ENCODE measurements at places on chromosomes 5 and 9. TPM values are rescaled to one million over a fixed set of nuclear protein-coding genes. Genes with fewer than 3 reads are reported as not detected.

DNA sequence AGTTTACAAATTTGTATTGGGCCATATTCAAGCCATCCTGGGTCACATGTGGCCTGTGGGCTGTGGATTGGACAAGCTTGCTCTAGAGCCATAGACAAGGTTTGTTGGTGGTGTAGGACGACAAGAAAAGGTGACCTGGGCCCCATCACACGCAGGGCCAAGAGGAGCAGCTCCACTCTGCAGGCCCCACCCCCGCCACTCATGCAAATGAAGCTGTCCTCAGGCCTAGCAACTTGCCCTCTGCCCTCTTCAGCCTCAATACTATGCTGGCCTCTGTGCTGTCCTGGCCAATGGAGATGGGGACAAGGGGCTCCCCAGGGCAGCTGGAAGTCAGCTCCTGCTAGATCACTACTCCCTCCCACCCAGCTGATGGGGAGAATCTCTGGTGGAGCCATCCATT is 55.2 kb upstream of the TMEM252 start:
- DNase-seq = no peak

DNA sequence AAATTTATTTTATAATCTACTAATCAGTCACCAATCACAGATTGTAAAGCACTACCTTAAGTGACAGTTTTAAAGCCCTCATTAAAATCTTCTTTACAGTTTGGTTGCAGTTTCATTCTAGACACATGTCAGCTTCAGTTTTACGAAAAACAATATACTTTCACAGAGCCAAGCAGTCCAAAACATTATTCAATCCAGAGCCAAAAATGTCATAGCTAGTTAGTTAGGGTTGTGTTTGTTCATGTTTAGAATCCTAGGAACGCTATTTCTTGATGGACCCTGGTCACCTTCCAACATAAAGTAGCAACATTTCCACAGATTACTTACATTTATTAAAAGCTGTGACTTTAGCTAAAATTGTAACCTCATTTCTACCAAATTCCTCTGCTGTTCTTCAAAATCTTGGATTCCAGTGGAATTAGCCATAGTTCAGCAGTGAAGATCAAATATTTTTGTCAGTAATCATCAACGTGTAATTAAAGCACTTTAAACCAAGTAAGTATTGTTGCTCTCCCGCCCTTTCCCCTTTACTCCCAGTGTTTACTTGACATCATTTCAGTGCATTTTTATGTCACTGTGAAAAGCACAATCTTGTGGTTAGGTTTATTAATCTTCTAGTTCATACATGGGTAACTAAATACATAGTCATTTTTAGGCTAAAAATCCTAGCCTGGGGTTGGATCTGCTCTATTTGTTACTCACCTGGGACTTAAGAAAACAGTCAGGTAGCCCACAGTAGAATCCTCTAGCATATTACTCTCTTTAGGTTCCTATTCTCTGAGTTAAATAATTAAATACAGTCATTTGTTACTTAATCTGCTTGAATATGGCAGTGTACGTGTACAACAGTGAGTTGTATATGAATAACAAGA is 74.3 kb downstream of the NIPBL start:
- DNase-seq = no peak

GRCh38 chr5:181088289-181088688 is 42.7 kb downstream of the OR2V1 start:
- no peak for DNase-seq

The CBY3 gene
- not detected for total RNA-seq

Measured in upper lobe of right lung (tissue), 1 donor.